Activated CD4-positive, alpha-beta T cell treated with anti-CD3 and anti-CD28 coated beads for 4 hours (primary cell): ENCODE measurements at places on chromosomes 3 and 15.

GRCh38 chr3:81723732-81724313 is 37.6 kb downstream of the GBE1 start:
- no peak for DNase-seq

- DNase-seq, result no peak
Measured at GRCh38 chr15:35657679-35658311, 111.8 kb upstream of the DPH6 start.

DNA sequence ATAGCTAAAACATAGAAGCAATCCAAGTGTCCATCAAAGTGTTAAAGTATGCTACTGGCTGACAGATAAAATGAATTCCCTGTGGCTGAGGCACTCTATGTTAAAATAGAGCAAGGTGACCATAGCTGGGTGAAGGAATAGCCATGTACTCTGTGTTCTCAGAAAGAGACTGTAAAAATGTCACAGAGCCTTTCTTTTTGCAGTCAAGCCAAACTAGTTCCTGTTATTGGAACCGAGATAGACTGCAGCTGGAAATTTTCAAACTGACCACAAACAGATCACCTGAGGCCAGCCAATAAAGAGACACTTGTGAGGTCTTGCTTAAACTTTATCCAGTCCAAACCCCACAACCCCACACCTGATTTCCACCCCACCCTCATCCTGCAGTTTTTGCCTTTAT is 422.8 kb upstream of the NAALADL2 start:
- DNase-seq, result no peak

GRCh38 chr15:99014803-99015697 is 7.5 kb upstream of the PGPEP1L start:
- no peak for DNase-seq

DNA sequence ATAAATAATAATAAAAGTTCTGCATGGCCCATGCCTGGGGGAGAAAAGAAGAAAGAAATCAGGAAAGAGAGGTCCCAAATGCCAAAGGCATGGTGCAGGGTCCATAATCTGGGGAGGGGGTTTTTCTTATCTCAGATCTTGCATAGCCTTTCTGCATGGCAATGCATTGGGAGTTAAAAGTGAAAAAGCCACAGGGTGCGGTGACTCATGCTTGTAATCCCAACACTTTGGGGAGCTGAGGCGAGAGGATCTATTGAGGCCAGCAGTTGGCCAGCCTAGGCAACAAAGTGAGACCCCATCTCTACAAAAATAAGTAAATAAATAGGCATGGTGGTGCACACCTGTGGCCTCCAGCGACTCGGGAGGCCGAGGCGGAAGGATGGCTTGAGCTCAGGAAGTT is 76.8 kb upstream of the GATA2 start:
- no peak for DNase-seq

DNA sequence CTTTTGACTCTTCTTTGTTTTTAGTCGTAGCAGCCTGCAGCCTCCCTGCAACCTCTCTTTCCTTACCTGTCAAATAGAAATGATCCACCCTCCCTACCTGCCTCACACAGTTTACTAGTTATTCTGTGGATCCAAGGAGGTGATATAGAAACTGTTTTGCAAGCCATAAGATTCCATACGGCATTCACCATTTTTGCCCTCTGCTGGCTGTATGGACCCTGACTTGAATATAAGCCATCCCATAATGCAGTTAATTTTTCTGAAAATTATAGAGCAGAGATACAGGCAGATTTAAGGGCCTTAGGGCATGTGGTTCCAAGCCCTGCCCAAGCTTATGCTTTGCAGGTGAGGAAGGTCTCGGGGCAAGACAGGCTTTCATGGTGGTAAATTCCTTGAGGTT is 63.8 kb downstream of the CPN2 start:
- no peak for DNase-seq

DNA sequence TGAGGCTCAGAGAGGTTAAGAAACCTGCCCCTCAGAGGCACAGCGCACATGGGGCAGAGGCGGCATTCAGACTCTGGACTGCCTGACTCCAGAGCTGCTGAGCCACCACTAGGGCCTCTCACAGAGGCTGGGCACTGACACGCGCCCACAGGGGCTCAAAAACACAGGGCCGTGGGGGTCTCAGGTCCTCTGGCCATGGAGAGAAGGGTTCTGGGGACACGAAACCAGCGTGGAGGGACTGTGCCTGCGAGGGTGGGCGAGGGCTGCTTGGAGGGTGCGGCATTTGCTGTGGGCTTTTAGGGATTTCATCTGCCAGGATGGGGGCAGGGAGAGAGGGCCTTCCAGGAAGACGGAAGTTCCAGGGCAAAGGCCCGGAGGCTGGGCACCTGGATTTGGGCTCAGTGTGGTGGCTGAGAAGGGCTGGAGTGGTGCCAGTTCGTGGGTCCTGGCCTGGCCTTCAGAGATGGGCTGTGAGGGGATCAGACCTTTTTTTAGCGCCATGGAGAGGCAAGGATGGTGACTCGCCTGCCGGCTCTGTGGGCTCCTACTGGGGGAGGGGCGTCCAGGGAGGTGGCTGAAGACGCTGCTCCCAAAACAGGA is 69.6 kb downstream of the EFCAB12 start:
- DNase-seq, result no peak

DNA sequence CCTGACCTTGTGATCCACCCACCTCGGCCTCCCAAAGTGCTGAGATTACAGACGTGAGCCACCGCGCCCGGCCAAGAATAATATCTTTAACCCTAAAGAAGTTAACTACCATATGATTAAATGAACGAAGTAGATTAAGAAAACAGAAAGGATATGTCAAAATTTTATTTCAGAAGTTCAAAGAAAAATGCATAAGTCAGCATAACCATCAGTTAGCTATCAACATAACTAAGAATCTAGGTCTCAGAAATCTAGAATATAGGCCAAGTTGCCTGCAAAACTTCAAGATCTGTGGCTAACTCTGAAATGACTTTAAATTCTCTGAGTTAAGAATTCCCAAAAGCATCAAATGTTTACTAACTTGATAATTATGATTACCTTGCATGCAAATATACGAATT is 38.0 kb downstream of the INO80 start:
- DNase-seq, result no peak

- no peak for DNase-seq
Measured at GRCh38 chr3:48180021-48180420, 8.2 kb downstream of the CDC25A start.

GRCh38 chr3:30356866-30357753 is 249.3 kb upstream of the TGFBR2 start:
- DNase-seq, result no peak
